IPS-NIHi11 (cell line): ENCODE measurements at places on chromosomes 3 and 15.

GRCh38 chr15:40697916-40698315 is 2.9 kb downstream of the RAD51 start:
- no peak for DNase-seq

GRCh38 chr3:141091426-141091825 is 40.3 kb downstream of the SPSB4 start:
- DNase-seq: no peak

- no peak for DNase-seq
Measured at GRCh38 chr3:84567796-84568195, 391.0 kb upstream of the CADM2 start.

DNA sequence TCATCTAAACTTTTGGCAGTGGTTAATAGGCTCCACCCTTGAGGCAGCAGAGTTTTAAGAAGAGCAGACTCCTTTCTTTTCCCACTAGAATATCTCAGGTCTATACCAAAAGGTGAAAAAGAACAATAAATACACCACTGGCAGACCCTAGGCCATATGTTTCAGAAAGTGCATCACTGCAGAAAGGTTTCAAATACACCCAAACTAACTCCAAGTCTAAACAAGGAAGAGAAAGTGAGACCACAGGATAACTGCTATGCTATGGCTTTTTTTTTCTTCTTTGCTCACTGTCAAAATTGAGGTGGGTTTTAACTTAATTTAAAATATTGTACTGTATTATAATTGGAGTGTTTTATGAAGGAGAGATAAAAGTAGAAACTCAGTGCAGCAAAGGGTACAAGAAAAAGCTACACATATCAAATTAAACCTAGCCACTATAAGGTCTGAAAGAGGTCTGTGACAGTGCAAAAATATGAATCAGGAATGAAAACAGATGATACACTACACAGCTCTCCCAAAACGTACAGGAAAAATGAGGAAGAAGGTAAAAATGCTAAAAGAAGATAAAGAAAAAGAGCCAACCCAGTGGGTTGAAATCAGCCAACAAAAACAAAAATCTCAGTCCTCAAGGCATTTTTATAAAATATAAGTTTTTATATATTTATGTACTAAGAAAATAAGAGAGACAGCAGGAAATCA is 8.4 kb downstream of the SNX4 start:
- no peak for DNase-seq

- no peak for DNase-seq
Measured at GRCh38 chr3:194937144-194937543, 251.5 kb downstream of the FAM43A start.

- DNase-seq: no peak
Measured at GRCh38 chr3:186886202-186886981, 43.9 kb downstream of the ADIPOQ start.

GRCh38 chr3:65503776-65504175 is 534.9 kb downstream of the MAGI1 start:
- DNase-seq: no peak

DNA sequence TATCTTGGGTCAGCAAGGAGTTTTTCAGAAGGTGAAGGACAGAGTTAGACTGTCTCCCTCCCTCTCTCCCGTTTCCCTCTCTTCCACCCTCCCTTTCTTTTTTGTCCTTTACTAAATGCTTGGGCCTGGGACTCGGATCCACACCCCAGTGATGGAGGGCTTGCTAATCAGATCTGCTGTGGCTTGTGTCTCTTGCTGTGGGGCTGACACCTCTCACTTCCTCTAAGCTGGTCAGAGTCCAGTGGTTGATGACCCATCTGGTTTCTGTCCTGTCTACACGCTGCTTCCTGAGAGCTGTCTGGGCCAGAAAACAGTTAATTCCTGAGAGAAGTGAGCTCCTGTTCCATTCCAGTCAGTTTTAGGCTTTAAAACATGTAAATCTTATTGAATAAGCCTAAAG is 849 bp downstream of the TRAK1 start:
- no peak for DNase-seq

- DNase-seq: no peak
Measured at GRCh38 chr15:100899601-100900000, 19.6 kb upstream of the LRRK1 start.

DNA sequence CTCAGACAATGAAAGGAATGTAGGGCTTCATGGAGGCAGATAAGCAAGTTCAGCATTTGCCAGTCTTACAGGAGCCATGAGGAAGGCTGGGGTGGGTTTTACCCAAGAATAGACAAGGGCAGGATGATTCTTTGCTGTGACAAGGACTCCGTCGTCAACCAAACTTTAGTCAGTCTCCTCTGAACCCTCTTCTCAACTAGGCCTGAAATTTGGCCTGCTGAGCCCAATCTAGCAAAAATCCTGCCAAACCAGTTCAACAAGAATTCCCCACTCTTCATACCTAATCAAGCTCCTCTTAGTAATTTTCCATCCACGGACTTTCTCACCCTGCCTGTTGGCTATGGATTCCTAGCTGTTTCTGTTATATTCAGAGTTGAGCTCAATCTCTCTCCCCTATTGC is 280.5 kb downstream of the TBL1XR1 start:
- DNase-seq: peak; percentile 52

DNA sequence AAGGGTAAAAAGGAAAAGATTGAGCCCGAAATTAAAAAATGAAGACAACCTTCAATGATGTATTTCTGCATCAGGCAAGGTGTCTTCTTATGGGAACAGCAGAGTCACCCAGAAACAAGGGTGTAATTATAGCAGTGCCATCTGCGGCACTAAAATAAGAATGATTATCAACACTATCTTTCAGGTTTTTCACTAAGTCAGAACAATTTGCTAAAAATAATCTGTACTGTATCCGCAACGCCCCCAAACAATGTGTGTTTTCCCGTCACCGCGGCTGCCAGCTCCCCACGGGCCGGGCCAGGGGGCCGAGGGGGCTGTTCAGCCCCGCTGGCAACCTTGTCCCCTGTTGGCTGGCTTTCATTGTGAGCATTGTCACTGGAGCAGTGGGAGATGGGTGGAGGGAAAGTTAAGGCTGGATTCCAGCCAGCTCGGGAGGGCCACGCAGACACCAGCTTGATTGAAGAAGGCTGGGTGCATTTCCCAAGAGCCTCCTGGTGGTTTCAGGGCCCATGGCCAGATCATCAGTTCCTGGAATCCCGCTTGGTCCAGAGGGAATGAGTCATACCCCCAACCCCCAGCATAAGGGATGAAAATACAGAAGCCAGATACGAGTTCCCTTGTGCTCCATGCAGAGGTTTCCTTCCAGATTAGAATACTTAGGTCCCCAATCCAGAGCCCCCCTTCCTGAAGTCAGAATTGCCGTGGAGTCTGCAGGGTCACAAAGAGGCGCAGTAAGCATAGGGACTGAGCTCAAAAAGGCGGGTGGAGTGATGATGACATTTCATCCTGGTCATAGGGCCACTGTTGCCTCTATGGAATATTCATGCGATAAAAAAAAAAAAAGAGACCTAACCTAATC is 90.2 kb upstream of the KLF13 start:
- DNase-seq: peak; percentile 47

GRCh38 chr15:42131826-42132806 is 24.3 kb downstream of the PLA2G4F start:
- no peak for DNase-seq

- DNase-seq: no peak
Measured at GRCh38 chr3:15303728-15304127, 28.7 kb downstream of the SH3BP5 start.

DNA sequence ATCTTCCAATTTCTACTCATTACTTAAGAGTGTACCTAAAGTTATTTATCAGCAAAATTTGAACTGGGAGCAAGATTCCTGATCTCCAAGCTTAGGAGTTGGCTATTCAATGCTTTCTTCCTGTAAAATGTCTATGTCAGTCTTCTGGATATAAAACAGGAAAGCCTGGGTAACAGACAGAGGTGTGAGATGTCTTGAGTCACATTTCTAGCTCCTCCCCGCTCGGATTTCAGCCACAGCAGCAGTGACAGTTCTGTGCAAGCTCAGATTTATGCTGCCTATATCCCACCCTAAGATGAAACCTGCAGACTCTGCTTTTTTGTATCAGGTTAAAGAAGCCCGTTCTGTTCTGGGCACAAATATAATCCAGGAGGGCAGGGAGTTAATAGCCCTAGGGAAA is 2.1 kb upstream of the ARMC8 start:
- no peak for DNase-seq

GRCh38 chr3:116339441-116340028 is 105.8 kb downstream of the LSAMP start:
- DNase-seq: no peak

- no peak for DNase-seq
Measured at GRCh38 chr3:149221783-149222517, at the start of gene CP. TSS of gene CP (minus strand) at chr3:149221829. CDS start at chr3:149221792, 37 bp downstream.

DNA sequence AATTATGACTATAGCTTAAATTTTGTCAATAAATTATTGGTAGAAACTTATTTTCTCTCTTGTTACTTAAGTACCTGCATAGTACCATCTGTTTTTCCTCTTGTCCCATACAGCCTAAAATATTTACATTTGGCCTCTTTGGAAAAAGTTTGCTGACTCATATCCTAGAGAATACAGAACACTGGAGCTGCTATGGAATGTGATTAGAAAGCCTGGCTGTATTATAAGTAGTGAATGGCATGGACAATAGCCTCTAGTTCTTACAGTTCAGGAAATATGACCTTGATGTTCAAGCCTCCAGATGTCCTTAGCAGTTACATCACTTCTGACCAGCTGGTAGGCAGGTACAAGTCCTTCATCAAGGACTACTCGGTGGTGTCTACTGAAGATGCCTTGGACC is 28.3 kb downstream of the ST8SIA2 start:
- DNase-seq: no peak

GRCh38 chr15:98794748-98795147 is 146.4 kb downstream of the IGF1R start:
- DNase-seq: no peak

GRCh38 chr15:36612063-36612788 is 32.8 kb downstream of the CDIN1 start:
- DNase-seq: no peak

DNA sequence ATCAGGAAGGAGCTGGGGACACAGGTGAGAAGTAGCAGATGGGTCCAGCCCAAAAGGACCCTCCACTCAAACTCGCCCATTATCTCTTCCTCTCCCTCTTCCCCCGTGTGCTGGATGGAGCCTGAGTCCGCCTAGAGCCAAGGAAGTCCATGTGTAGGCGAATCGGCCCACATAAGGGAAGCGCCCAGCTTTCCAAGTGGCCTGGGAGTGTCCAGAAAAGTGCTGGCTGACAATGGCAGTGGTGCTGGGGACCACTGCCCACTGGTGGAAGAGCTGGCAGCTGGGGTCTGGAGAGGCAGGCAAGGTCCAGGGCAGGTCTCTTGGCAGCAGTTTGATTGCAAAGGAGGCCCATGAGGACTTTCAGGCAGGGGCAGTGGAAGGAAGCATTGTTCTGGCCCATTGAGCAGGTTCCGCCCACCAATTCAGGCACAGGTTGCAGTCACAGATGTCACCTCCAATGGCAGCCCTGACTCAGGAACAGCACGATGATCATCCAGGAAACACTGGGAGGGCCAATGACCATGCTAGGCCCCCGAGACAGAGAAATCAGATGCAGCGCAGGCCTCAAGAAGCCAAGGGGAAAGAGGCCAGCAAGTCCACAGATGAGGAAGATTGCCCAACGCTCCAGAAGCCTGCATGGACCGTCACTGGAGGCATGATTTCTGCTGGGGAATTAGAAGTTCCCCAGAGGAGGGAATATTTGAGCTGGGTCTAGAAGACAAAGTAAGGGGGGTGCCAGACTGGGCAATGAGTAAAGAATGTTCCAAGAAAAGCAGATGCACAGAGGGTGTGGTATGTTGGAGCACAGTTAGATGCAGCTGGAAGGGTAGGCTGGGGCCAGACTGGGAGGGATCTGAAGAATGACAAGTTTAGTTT is 3.0 kb downstream of the MFGE8 start:
- peak; percentile 19 for DNase-seq

- peak; percentile 15 for DNase-seq
Measured at GRCh38 chr3:119181765-119182164, 8.4 kb downstream of the UPK1B start.

- peak; percentile 83 for DNase-seq
Measured at GRCh38 chr15:73922186-73923151, 3.8 kb upstream of the LOXL1 start.

- no peak for DNase-seq
Measured at GRCh38 chr15:58558777-58559176, 127.0 kb downstream of the LIPC start.

- DNase-seq: no peak
Measured at GRCh38 chr15:53401503-53401902, 358.0 kb downstream of the WDR72 start.

DNA sequence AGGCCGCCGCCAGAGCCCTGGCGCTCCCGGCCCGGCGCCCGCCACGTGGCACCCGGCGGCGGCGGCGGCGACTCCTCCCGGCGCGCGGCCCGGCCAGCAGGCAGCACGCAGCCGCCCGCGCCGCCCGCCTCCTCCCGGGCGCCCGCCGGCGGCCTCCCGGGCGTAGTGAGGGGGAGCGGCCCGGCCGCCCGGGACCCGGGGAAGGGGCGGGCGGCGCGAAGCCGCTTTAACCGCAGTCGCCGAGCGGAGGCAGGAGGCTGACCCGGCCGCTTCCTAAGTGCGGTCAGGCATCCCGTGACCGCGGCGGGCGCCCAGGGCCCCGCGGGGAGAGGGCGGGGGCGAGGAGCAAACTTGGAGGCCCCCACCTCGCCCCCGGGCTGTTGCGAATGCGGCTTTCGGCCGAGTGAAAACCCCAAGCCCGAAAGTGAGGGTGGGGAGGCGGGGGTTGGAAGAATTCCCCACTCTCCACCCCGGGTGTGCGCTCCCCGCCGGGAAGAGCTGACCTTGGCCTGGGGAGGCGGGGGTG is 1.7 kb upstream of the HES1 start:
- DNase-seq: peak; percentile 54

DNA sequence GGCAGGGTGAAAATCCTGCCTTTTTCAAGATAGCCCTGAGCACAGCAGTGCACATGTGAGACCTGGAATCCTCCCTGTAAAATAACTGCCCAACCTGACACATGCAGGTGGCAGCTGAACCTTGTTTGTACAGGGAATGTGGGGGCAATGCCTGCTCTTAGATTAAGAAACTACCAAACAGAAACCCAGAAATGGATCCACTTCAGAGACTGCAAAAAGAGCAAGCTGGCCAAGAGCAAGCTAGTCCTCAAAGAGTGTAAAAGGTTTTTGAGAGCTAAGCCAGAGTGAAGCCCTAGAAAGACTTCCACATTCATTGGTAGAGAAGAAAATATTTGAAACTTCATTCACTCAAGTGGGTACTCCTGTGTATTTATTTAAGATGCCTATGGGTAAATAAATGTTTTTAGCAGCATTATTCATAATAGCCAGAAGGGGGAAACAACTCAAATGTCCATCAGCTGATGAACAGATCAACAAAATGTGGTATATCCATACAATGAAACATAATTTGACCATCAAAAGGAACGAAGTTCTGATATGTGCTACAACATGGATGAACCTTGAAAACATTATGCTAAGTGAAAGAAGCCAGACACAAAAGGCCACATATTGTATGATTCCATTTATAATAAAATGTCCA is 96.0 kb upstream of the TSC22D2 start:
- no peak for DNase-seq

DNA sequence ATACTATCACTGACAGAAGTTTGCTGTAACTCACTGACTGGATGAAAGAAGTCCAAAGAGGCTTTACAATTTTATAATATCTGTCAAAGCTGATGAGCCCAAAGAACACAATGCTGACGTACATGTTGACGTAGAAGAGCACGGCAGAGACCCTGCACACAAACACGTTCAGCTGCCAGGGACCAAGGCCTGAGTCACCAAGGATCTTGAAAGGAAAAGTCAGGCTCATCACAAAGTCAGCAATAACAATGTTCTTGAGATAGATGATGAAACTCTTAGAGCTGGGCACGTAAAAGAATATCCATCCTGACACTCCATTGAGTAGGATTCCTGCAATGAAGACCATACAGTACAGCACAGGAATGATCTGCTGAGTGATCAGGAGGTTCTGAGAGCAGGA is 10.9 kb upstream of the GPR171 start:
- no peak for DNase-seq
